ENCODE measurements at places on chromosomes 12 and 14.
A peak's percentile ranks its signal among the peaks of the same experiment; 100 is the strongest.

- DNase-seq: no peak
These were observed 884 bp downstream of the GPD1 start for GRCh38 chr12:50104417-50105366.

DNA sequence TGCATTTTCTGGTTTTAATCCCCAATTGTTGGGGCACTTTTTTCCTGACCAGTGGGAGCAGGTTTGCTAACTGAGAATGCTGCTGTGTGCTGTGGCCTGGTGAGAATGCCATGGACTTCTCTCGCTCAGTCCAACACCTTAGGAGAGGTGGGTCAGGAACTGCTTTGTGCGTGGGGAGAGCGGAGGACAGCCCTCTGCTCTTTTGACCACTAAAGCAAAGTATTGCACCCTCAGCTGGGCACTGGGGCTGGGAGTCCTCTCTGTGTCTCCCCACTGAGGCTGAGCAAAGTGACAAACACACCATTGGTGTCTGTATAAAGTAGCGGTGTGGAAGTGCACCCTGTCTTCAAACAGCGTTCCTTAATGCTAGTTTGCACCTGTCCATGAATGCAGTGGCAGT is 136.2 kb downstream of the SAMD4A start:
- no peak for DNase-seq

DNA sequence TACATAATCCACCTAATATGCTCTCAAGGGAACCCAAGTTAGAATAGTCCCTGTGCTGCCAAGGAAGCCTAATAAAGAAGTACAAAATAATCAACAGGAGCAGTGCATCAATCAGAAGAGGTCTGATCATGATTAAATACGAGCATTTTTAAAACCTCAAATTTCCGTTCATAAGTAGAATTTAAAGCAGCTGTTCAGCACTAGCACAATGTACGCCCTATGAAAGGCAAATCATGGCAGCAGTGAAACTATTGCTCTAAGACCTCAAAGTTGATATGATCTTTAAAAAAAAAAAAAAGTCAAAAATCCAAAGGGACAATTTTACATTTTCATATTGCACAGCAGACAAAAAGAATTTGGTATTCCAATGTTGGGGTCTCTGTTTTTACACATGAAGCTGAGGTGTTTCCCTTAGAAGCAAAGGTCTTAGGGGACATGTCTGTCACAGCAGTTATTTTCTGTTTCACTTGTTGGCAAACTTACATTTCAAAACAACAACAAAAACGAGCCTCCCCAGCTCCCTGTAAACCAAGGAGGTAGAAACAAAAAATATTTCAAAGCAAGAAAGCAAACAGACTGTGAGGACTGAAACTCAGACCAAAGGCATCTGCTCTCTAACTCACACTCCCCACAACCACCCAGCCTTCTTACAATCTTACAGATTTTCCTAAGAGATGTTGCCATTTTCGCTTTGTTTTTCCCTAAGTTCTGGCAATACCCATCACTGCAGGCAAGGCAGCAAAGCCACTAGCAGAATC is 28.2 kb downstream of the SOX5 start:
- DNase-seq: no peak

DNA sequence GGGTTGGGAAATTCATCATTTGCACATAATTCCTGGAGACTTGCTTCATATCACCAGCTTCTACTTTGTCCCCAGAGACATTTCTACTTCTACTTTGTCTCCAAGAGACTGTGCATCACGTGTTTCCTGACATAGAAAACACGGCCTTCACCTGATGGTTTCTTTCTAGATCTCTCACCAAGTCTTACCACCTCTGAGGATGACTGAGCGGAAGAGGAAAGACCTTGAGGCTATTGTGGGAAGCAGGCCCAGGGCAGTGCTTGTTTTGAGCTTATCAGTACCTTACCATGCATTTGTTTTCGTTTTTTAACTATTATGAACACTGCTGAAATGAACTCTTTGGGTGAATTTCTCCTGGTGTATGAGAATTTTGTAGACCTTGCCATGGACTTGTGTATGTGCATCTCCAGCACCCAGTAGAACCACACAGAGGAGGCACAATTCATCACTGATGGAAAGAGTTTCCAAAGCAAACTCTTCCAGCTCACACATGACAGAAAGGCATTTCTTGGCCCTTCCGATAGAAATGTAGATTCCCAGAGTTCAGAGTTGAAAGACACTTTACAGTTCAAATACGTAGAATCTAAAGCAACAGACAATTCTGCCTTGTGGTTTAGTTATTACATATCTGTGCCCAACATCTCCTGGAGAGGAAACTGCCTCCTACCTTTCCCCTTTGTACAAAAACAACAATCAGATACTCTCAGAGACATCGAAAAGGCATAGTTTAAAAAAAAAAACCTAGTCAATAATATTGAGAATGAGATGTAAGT is 434.7 kb downstream of the FUT8 start:
- DNase-seq: peak; percentile 53

- DNase-seq: no peak
These were observed 11.5 kb downstream of the CCDC175 start for GRCh38 chr14:59565087-59565486.

DNA sequence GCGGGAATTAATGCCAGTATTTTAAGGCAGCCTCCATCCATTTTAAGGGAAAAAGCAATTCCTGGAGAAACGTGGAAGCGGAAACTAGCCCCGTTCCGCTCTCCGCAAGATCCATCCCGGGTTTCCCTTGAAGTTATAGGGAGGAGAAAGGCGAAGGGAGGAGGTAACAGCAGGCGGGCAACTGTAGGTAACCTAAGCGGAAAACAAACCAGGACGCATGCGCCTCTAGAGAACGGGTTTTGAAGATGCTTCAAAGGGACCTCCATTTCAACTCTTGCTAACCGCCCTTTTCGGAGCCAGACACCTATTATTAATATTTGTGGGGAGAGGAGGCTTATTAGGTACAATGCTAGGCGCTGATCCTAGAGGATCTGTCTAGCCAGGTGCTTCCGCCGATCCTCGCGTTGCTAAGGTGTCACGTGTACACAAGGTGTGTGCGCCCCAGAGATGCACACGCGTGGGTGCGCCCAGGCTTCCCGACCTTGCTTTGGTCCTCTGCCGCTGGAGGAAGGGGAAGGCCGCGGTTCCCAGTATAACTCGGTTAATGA is 6.2 kb downstream of the TBX5 start:
- DNase-seq: no peak

DNA sequence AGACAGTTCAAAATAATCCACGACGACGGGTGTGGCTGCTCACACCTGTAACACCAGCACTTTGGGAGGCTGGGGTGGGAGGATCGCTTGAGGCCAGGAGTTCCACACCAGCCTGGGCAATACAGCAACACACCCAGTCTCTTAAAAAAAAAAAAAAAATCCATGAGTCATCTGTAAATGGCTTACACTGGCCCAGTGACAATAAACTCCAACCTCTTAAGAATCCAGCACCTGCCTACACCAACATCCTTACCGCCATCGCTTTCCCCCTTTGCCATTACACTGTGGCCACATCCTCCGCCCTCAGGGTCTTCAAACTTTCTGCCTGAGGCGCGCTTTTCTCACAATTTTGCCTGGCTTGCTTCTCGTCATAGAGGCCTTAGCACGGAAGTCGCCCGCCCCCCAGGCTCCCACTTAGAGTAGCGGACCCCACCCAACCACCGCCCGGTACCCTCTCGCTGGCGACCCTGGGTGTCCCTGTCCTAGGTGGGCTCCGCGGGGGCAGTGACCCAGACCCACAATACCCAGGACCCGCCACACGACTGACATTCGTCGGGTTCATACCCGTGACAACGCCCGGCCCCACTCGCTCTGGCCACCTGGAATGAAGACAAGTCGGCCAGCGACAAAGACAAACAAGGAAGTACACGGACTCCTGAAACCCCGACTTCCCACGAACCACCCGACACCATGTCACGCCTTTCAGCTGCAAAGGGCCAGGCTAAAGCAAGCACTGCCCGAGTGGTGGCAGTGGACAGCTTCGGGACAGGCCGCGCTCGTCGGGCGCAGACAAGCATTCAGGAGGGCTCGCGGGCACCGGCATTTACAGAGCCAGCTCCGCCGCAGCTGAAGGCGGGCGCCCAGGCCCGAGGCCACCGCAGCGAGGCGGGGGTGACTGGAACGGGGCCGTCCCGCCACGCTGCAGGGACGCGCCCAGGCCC is 636 bp downstream of the GOLGA3 start:
- no peak for DNase-seq

DNA sequence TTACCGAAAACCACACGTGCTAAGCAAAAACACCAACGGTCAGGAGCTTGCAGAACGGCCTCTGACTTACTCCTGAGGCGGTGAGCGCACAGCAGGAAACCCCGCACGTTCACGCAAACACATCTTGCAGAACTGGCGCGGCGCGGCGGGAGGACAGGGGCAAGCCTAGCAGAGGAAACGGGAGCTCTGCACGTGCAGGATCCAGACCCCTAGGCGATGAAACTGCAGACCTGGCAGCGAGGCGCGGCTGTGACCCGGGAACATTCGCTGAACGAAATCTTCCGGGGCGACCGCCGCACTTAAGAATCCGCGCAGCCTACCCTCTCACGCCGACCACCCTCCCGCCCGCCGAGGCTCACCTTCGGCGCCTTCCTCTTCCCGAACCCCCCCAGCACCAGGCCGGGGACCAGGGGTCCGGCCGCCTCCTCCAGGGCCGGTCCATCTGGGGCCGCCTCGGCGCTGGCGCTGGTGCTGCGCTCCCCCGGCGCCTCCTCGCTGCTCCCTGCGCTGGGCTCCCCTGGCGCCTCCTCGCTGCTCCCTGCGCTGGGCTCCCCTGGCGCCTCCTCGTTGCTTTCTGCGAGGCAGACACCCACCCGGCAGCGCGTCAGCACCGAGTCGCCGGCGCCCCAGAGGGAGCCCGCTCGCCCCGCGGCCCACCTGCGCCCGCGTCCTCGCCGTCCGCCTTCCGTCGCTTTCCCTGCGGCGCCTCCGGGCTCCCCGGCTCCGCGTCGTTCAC is 615 bp downstream of the DDX51 start:
- DNase-seq: no peak

DNA sequence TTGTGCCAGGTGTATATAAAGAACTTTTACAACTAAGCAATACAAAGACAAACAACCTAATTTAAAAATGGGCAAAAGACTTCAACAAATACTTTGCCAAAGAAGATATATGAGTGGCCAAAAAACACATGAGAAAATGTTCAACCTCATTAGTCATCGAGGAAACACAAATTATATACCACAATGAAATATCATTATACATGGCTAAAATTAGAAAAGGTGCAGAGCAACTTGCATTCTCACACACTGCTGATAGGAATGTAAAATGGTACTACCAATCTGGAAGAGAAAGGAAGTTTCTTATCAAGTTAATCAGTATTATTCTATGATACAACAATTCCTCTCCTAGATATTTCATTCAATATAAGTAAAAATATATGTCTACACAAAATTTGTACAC is 131.6 kb upstream of the FRMD6 start:
- DNase-seq: no peak

- no peak for DNase-seq
These were observed 3.2 kb downstream of the PPP1R1A start for GRCh38 chr12:54585243-54585642.

DNA sequence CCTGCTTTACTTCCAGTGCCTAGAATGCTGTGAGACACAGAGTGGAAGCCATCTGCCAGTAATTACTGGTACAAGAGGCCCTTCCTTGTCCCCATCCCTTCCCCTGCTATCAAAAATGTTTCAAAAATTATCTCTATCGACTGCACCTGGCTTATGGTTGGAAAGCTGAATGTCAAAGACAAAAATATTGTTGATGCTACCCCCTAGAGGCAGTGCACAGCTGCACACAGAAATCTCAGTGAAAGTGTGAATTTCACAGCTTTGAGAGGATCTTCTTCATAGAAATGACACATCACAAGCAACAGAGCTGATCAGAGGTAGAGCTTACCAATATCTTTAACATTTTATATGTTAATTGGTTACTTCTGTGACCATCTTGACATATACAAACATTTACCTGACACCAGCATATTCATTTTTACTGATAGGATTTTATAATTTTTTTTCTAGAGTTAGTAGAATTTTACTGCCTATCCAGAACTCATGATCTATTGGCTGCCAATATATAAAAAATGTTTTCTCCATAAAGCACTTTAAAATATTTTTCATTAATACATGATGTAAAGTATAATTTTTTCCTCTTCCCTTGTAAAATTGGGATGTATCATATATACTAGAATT is 138.0 kb downstream of the AACS start:
- DNase-seq: no peak

All from stimulated activated CD4-positive, alpha-beta T cell treated with anti-CD3 and anti-CD28 coated beads, Interleukin-1b, Interleukin-23, amount 100 ng/mL, for 4 hours (primary cell).